ENCODE measurements at places on chromosomes 6 and 20. TPM values are rescaled to one million over a fixed set of nuclear protein-coding genes. Genes with fewer than 3 reads are reported as not detected.

PIM1 gene
- 20.8 TPM for total RNA-seq

RTF2 gene
- total RNA-seq: 83.7 TPM

SEL1L2 gene
- not detected for total RNA-seq

ZNFX1 gene
- total RNA-seq: 36.2 TPM

HSPA1L gene
- 2.2 TPM for total RNA-seq

RHAG gene
- 0.25 TPM for total RNA-seq

BMP2 gene
- total RNA-seq: 5.3 TPM

PXMP4 gene
- total RNA-seq: 7.6 TPM

GRCh38 chr6:56140090-56140489 is 107.3 kb downstream of the COL21A1 start:
- no peak for ATAC-seq

DNA sequence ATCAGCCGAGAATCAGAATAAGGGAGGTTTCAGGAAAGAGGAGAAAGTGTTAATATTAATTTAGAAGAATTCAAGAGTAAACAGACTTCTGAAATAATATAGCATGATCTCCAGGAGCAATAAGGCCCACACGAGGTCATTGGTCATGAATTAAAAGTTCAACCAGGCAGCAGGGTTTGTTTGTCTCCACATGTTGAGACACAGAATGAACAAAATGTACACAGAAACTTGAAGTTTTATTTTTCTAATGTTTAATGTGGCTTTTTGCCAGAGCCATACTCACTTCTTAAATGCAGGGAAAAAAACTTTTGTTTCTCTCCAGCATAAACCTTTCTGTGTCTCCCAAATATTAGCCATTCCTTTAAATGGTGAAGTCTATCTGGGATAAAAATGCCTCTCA is 504.5 kb downstream of the HDGFL1 start:
- no peak for ATAC-seq

DNA sequence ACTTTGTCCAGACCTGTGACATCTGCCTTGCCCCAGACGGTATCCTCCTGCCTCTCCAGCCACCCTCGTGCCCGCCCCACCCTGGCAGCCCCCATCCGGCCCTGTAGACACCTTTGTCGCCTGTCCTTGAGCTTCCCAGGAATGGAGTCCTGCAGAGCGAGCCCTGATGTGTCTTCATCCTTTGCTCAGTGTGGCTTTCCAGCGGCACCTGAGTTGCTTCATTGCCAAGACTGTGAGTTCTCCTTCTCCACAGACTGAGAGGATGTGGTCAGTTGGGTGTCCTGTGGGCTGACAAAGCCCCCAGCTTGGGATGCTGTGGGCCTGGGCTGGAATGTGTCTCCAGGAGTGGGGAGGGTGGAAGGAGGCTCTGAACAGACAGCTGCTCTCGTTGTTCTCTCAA is 1.7 kb upstream of the CST4 start:
- no peak for ATAC-seq

- no peak for ATAC-seq
Measured at GRCh38 chr6:16968101-16968500, 133.7 kb upstream of the STMND1 start.

- ATAC-seq: no peak
Measured at GRCh38 chr6:423799-424345, 32.3 kb downstream of the IRF4 start.

DNA sequence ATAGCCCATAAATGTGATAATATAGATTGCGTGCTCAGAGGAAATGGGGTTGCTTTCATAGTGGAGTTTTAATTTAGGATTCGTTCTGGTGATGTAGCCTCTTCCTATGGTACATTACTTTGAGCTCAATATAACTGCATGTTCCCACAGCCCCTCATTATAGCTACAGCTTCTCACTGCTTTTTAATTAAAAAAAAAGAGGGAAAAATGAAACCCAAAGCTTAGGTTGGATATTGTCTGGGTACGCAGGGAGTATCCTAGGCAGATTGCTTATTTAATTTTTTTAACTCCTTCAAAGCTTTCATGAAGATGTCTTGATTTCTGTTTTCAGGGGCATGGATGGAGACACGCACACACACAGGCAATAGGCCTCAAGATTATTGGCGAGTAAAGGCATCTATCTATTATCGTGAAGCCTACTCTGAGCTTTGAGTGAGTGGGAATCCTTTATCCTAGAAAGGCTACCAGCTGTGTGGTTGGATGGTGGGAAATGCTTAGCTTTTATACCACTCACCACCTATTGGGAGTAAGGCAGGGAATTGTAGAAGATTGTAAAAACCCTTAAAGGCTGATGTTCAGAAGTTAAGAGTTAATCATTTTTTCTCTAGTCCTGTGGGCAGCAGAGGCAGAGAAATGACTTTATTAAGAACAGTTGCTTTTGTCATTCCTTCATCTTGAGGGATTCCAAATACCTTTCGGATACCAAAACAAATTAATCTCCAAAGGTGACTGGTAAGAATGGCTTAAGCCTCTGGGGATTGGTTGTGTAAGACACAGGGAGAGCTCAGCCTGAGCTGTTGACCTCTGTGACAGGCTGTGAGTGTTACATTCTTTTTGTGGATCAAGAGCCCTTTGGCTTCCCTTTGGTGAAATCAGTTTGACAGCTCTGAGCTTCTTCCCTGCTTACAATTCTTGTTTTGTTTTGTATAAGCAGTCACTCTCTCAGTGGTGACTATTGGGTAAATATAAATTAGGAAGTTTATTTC is 33.4 kb downstream of the CTNNBL1 start:
- peak; percentile 68 for ATAC-seq

- no peak for ATAC-seq
Measured at GRCh38 chr20:61848851-61849250, 216.8 kb downstream of the TAF4 start.

- ATAC-seq: no peak
Measured at GRCh38 chr6:136034422-136034821, 182.9 kb downstream of the PDE7B start.
